ENCODE measurements at places on chromosomes 5 and 9.
A peak's percentile ranks its signal among the peaks of the same experiment; 100 is the strongest.

DNA sequence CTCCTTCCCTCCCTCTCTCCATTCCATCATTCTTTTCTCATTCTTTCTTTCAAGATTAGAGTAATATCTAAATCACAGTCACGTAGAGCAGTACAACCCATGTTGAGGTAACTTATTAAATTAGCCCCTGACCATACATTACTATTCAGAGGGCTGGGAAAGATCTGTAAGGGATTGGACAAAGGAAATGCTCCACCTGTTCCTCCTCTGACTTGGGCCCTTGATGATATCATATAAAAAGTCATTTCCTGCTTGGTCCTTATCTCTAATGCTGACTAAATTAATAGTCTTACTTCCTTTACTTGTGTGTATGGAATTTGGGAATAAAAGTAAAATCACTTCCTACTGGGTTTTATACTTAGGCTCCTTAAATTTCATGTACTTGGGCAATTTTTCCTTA lies 40.8 kb downstream of the SNX18 start:
- DNase-seq, result no peak

- DNase-seq, result no peak
Observed at GRCh38 chr5:135234666-135235401, 164.2 kb downstream of the MACROH2A1 start.

GRCh38 chr9:86034863-86035734 lies 64.3 kb downstream of the GOLM1 start:
- DNase-seq, result peak; percentile 60

DNA sequence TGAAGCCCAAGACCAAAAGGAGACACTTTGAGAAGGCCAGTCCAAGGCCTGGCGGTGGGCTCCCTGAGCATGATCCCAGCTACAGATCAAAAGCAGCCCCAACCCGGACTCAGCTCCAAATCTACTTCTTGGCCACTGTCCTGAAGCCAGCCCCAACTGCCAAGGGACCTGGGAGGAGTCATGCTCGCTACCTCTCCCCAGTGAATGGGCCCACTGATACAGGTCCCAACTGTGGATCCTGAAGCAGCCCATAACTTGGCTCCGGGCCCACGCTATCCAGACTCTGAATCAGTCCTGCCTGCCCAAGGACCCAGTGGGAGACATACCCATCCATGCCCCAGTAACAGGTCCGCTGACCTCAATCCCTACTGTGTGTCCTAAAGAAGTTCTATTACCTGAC lies 1545.3 kb upstream of the C9orf72 start:
- DNase-seq, result no peak

GRCh38 chr5:53871775-53872174 lies 311.3 kb downstream of the NDUFS4 start:
- no peak for DNase-seq

- DNase-seq, result no peak
Observed at GRCh38 chr5:78992146-78992545, 7.0 kb upstream of the ARSB start.

GRCh38 chr5:37869216-37869615 lies 29.4 kb upstream of the GDNF start:
- DNase-seq, result peak; percentile 54

DNA sequence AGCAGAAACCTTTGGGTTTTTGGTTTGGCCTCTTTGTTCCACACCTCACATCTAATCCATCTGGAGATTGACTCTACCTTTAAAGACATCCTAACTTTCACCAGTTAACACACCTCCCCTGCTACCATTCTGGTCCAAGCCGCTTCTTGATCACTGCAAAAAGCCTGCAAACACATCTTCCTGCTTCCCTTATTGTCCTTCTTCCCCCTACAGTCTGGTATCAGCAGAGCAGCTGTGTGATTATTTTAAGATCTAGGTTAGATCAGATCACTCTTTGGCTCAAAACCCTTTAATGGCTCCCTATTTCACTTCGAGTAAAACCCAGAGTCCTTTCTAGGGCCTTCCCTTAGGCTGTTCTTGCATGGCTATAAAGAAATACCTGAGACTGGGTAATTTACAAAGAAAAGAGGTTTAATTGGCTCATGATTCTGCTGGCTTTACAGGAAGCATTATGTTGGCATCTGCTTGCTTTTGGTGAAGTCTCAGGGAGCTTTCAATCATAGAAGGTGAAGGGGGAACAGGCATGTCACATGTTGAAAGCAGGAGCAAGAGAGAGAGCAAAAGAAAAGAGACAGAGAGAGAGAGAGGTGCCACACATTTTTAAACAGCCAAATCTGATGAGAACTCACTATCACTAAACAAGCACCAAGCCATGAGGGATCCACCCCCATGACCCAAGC lies 1.5 kb upstream of the TEX10 start:
- DNase-seq, result peak; percentile 3

DNA sequence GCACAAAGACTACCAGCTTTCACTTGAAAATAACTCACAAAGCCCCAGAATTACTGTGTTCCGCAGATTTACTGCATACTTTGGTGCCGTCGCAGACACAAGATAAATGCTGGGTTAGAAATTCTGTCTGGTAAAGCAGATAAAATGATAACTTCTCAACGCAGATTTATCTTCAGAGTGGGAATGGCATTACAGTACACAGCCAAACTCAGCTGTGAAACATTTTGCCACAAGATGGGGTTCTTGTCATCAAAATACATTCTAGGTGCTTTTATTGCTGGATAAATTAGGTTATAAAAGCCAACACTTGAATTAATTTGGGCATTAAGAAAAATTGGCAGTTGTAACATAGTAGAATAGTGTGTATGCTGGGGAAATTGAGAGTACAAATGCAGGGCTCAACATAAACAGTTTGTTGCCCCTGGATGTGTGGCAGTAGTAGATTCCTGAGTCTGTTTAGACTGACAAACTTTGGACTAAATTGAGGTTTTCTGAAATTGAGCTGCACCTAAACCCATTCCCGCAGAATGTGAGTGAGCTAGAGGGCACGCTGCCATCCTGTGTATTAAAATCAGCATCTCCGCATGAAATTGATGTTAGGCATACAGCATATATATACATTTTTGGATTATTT lies 61.1 kb downstream of the LMNB1 start:
- DNase-seq, result peak; percentile 50

DNA sequence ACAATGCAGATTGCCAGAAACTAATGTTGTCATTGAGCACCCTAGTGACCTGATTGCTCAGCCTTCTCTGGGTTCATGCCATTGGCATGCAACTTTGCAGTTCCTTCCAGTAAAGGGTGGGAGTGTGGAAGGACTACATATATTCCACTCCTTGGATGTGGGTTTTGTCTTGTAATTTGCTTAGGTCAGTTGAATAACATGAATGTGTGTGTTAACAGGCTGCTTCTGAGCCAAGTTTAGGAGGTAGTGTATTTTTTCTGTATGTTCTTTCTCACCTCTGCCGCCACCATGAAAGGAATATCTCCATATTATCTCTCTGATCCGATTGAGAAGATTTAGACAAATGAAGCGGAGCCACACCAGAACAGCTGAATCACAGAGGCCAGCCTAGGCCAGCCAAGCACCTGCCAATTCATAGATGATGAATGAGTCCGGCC lies 1929.6 kb upstream of the CDH6 start:
- no peak for DNase-seq

GRCh38 chr5:106962464-106963230 lies 708.1 kb downstream of the EFNA5 start:
- no peak for DNase-seq

DNA sequence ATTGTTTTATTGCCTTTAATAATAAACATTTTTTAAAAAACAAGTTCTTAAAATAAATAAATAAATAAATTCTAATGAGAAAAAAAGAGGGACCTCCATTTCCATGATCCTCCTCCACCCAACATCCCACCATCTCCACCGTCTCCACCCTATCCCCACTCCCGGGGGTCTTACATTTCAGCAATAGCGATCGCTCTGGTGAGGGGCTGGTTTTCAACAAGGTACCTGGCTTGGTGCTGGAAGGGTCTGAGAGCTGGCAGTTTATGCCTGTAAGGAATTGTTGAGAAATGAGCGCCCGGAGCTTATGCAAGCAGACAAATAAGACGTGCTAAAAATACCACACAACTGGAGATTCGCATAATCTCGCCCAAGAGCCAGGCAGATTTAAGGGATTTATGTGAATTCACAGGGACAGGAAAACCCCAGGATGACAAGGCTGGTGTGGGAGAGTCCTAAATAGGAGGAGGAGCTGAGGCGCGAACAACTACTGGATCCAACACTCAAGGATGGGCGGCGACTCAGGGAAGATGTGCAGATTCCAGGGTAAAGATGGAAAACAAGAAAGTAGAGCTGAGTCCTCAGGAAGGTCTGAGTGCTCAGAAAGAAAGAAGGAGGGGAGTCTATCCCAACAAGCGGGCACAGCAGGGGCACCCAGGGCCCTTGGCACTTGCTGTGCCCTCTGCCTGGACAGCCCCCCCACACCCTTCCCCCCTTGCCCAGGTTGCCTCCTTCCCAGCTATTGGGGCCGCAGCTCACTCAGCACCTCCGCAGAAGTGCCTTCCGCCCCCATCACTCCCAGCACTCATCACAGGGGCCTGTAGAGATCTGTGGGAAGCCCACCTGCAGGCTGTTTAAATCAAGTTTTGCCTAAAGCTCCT lies 27.0 kb downstream of the TRIM14 start:
- DNase-seq, result no peak

DNA sequence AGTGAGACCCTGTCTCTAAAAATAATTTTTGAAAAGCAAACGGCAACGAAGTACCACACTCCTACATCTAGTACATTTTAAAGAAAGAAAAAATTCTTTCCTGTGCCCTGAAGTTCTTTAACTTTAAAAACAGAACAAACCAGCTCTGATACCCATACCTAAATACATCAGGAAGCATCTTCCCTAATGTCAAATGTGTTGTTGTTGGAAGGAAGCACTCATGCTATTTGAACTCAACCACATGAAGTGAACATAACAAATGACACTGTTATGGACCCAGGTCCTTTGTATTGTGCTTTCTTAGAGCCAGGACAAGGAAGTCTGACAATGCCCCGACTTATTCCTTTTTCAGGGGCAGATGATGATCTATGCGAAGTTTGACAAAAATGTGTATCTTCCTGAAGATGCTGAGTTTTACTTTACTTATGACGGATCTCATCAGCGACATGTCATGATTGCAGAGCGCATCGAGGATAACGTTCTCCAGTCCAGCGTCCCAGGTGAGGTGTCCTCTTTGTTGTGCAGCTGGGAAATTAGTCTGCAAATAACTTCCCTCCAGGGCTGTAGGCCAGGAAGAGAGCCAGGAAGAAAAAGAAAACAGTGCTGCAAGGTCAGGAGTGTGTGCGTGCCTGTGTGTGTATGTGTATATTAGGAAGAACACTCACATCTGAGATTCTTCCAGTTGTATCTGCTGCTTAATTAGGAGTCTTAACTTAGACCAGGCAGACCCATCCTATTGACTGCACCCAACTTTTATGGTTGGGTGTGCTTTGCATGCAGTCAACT lies 123.7 kb downstream of the ARHGEF28 start:
- DNase-seq, result no peak

DNA sequence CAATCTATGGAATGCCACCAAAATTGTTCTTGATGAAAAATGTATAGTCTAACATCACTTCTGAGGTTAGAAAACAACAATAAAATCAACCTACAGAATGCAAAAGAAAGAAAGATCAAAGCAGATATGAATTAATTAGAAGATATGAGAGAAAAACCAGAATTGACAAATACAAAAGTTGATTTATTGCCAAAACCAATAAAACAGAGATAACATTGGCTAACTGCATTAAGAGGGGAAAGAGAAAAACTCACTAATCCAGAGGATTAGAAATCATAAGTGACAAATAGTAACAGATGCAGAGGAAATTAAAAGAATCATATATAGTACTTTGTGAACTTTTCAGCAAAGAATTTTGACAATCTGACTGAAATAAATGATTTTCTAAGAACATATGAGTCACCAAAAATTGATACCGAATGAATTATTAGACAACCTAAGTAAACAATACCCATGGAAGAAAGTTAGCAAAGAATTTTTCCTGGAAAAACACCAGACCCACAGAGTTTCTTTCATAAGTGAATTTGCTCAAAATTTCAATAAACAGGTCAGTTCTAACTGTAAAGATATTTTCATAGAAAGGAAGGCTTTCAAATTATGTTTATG lies 167.7 kb downstream of the AOPEP start:
- no peak for DNase-seq

GRCh38 chr5:95284572-95285408 lies at the start of gene MCTP1:
Gene MCTP1, minus strand, starts transcription at chr5:95285094.
- peak; percentile 30 for DNase-seq

DNA sequence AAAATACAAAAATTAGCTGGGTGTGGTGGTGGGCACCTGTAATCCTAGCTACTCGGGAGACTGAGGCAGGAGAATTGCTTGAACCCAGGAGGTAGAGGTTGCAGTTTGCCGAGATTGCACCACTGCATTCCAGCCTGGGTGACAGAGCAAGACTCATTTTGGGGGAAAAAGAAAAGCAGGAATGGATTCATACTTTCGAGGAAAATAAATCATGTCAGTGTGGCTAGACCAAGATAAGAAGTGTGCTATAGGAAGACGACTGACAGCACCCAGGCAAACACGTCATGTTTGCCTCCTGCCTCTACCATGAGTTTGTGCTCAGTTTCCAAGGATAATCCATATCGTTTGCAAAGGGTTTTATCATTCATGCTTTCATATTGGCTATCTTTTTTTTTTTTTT lies 19.3 kb upstream of the ATOSB start:
- no peak for DNase-seq

DNA sequence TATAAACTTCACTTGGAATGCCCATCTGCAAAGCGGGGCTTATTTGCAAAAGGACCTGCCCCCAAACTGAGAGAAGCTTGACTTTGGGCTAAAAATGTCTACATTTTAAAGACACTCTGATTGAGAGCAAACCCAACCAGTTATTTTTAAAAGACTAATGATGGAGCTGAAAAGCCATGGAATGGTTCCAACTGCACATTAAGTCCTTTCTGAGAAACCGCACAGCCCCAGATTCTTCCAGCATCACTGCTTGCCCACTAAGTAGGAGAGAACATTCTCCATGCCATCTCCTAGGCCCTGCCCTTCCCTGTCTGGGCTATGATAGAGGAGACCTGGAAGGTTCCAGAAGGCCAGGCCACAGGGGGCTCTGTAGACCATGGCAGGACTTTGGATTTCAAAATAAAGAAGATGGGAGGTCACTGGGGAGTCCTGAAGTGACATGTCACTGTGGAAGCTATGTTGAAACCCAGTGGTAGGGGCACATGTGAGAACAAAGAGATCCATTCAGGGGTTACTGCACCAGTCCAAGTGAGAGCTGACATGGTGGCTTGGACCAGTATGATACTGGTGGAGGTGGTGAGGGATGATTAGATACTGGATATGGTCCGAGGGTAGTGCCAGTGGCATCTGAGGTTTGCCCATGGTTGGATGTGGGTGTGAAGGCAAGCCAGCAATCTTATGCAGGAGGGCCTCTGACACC lies 179.2 kb downstream of the DAB2IP start:
- DNase-seq, result no peak

- DNase-seq, result peak; percentile 20
Observed at GRCh38 chr5:150441813-150442698, 7.5 kb downstream of the RPS14 start.

- no peak for DNase-seq
Observed at GRCh38 chr5:109674596-109674995, 15.1 kb upstream of the MAN2A1 start.

- DNase-seq, result no peak
Observed at GRCh38 chr9:130142641-130143040, 29.6 kb upstream of the NCS1 start.

Measured in GM23248 (cell line).